ENCODE measurements at places on chromosomes 11 and 22.

- no peak for DNase-seq
Observed at GRCh38 chr11:10400856-10401255, 54.2 kb upstream of the AMPD3 start.

DNA sequence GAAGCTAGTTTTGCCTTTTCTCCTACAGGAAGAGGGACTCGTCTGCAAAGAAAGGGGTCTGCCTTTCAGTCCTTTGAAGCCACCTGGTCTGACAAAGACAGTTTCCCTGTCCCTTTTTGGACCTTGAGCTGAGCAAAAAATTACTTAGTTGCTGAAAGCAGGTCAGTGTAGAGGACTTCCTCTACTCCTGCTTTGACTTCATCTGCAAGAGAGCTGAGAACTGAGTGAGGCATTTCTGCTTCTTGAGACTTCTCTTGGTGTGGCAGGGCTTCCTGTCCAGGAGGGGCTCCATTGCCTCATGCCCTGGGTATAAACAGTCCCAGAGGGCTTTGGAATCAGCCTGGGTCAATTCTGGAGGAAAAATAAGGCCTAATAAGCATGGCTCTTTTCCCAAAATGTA is 73.1 kb downstream of the ZNRF3 start:
- DNase-seq, result no peak

DNA sequence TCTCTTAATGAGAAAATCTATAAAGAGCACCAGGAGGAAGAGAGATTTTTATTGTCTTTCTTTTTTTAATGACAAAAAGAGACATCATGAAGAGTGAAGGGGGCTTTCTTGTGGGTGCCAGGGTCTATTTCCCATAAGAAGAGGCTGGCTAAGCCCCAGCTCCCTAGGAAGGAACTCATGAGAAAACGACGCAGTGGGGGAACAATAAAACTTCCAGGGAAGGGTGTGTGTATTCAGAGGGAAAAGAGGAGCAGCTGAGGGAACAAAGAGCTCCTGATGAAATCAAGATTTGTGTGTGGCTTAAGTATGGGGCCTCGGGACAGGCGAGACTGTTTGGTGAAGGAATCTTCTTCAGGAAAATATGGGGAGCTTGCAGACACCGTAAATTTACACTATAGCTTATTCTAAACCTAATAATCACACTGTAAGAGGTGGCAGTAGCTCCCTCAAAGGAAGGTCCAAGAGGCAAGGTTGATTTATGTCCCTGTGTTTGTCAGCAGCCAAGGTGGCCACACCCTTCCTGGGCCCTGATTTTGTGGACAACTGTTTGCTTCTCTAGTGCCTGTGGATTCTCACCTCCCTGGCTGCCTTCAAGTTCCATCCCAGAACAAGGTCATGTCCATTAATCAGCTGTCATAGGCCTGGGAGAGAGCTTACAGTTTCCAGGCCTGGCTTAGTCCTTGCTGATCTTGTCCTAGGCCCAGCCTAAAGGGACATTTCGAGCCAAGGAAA is 615.7 kb downstream of the INSC start:
- DNase-seq, result no peak

GRCh38 chr11:122743949-122744348 is 88.4 kb downstream of the UBASH3B start:
- DNase-seq, result no peak

DNA sequence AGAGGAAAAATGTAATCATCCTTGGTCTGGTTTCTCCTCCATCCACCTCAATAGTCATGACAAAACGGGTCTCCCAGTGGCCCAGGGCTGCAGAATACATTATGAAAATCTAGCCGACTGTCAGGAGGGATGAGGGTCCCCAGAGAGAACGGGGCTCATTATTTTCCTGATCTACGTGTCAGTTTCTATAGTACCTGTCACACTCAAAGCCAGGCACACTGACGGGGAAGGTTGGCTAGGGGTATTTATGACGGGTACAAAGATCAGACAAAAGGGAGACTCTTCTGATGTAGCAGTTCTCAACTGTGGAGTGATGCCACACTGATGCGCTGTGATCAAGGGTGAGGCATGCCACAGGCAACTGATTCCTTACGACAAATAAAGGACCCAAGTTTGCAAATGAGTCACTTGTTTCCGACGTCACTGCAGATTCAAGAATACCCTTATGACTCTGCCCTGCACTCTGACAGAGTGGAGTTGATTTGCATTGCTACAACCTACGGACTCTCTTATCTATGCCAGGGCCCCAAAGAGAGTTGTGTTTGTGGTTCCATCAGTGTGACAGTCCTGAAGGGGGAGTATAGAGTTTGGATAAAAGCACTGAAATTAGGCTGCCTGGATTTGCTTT is 188.2 kb upstream of the TBCEL start:
- DNase-seq, result no peak

DNA sequence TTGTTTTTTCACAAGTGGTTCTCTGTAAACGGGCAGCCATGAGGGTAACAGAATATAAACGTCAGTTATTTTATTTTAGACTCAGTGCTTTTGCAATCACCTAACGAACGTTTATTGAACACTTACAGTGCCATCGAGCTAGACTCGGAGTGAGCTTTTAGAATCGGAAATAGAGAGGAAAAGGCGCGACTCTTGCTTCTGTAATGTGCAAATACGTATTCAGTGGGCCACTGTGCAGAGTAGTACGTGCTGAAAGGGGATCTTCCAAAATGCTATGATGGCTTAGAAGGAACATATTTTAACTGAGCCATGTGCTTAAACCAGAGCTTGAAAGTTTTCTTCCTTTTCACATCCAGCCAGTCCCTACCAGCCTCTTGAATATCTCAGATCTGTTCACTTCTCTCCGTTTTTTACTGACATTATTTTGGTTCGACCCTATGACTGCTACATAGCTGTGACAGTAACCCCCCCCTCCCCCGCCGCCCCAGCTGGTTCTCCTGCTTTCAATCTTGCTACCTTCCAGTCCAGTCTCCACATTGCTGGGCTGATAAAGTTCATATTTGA is 468 bp downstream of the DDIAS start:
- no peak for DNase-seq

DNA sequence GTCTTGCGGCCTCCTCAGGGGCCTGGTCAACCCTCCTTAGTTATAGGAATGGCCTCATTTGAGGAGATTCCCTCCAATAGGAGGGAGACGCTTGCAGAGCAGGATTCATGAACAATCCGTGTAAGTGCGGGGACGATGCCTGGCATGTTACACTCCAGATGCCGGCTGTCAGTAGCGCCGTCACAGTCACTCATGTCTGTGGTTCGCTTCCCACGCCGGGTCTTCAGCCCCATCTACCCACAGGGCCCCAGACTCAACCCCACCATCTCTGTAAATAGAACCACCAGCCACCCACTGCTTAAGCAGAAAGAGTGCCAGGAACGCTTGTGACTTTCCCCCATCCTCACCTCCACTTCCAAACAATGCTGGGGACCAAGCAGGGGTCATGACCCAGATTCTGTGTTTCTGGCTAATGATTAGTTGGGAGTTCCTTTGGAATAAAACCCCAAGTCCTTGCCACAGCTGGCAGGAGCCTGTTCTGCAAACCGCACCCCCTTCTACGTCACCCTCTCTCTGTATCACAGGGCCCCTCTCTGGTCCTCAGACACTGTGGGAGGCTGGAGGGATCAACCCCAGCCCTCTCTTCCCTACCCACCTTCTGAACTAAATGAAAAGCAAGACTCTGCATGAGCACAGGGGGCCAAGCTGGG is 38.8 kb upstream of the TOLLIP start:
- no peak for DNase-seq

DNA sequence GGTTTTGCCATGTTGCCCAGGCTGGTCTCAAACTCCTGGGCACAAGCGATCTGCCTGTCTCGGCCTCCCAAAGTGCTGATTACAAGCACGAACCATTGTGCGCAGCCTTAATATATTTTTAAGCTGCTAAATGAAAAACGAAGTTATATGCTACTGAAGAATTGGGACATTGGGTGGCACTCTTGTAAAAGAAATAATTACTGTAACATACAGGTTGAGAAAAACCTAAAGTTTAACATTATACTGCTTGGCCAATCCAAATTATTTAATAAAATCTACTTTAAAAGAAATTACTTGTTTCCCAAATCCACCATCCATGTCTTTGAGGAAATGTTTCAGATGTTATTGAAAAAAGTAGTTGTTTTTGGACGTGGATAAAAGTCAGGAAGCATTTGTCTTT is 37.9 kb upstream of the ARHGAP32 start:
- no peak for DNase-seq

DNA sequence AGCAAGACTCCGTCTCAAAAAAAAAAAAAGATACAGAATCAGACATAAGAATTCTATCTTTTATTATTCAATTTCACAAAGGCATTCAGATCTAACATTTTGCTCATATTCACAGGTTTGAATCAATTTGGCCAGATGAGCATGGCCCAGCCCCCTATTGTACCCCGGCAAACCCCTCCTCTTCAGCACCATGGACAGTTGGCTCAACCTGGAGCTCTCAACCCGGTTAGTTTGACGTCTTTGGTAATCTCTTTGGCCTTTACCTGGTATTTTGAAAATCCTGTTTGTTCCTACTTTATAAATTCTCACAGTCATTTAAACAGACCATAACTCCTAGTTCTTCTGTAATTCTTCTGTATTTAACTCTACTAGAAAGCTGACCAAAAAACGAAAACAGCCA is 55.3 kb downstream of the EP300 start:
- no peak for DNase-seq

DNA sequence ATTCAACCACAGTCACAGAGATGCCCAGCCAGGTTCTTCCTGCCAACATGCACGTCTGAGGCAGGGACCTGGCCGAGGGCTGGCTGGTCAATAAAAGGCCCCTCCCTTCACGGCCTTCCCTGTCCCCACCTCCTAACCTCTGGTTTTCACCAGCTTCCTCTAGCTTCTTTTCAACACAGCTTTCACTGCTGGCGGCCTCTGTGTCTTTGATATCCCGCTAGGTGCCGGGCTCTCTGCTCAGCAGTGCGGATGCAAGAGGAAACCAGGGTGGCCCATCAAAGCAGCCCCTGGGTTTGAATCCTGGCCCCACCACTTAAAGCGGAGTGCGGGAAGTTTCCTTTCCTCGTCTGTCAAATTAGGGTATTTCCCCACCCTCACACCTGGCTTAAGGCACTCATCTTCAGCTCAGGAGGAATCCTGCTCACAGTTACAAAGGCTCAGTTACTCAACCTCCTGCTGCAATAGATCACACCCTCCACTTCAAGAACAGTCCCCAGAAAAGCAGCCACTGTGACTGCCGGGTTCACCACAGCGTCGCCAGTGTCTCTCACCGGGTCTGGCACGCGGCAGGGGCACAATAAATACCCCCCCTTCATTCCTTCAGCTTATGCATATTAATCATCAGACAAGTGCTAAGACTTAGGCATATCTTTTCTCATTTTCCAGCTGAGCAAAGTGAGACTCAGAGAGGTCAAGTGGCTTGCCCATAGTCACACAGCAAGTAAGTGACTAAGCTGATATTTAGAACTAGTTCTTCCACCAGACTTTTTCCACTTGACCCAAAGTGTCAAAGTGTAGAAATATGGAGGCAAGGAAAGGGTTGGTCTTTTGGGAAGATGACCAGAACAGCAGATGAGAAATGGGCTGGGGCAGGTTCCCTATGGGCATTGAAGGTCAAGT is 45.7 kb downstream of the TXN2 start:
- DNase-seq, result no peak

- no peak for DNase-seq
Observed at GRCh38 chr11:94856443-94856842, 88.3 kb downstream of the AMOTL1 start.

DNA sequence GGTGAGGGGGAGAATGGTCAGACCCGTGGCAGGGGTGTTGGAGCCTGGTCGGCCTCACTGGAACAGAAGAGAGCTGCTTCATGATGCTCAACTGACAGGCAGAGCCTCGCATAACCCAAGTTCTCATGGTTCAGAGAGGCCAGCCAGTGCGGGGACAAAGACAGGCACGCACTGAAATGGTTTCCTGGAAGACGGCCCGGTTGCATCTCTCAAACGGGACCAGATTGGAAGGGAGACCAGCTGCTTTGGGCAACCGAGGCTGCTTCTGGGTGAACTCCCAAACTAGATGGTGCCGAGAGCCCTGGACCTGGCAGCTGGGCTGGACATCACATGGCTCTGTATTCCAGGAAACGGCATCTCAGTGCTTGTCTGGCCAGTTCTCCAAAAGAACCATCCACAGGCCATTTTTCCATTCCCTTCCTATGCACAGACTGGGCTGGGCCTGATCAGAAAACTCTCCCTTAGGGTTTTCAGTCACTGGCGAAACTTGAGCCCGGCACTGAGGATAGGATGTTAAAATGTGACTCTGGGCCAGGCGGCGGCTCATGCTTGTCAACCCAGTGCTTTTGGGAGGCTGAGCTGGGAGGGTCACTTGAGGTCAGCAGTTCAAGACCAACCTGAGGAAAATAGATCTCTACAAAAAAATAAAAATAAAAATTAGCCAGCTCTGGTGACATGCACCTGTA is 80.1 kb upstream of the PRODH start:
- DNase-seq, result no peak

DNA sequence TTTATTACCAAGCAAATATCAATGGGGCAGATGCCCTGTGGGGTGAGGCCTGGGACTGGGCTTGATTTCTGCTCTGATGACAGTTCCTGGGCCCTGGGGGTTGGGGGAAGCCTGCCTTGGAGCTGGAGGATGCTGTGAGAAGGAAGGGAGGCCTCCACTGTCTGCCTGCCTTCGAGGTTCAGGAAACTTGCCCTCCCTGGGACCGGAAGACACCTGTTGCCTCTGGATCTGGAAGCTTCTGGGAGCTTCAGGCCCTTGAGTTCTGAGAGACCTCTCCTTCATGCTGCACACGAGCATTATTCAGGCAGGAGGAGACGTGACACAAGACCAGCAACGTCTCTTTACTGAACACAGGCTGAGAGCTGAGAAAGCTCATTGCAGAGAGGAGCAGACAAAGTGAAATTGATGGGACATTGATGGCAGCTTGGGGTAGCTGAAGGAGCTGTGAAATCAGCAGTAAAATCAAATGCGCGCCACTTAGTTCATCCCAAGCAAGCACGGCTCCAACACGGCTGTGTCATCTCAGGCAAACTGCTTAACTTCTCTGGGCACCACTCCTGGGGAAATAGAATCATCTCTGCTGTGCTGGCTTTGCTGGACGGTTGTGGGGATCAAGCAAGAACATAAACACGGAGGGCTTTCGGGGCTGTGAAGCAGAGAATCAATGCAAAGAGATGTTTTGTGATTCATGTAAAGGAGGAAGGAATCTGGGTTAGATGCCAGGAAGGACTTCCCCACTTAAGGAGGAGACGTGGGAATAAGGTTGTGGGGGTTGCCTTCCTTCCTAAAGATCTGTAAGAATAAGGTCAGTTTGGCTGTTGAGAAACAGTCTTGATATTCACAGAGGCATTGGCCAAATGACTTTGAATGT is 64.5 kb downstream of the TP53I11 start:
- no peak for DNase-seq

Data from NCI-H2107 (cell line).